ENCODE measurements at places on chromosomes 4 and X.

DNA sequence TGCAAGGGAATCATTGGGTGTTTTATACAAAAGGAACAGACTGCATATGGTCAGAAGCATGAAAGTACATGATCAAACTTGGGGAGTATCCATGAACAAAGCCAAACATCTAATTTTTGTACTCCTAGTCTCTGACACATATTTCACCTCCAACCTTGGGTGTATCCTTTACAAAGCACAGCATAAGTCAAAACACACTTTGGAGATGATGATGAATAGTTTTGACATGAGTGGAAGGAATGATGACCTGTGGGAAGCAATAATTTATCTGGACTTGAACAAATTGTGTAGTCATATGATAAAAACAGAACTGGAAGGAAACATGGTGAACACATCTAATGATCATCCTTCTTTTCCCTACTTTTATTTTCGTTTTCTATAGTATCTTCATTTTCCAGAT is 108.7 kb upstream of the PLS3 start:
- no peak for DNase-seq

DNA sequence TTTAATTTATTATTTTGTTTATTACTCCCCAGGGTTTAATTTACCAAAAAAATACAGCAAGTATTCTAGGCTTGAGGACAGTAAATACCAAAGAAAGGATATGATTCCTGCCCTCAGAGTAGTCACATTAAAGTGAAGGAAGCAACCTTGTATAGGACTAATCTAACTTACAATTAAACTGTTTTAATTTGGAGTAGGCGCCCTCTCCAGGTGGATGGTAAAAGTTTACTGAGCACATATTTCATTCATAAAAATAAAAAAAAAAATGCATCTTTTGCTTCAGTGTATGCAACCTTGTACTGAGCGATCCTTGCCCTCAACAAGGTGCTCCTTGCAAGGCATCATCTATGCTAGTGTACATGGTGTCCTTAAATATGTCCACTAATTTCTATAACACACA is 72.0 kb upstream of the MAGEB16 start:
- DNase-seq = no peak

DNA sequence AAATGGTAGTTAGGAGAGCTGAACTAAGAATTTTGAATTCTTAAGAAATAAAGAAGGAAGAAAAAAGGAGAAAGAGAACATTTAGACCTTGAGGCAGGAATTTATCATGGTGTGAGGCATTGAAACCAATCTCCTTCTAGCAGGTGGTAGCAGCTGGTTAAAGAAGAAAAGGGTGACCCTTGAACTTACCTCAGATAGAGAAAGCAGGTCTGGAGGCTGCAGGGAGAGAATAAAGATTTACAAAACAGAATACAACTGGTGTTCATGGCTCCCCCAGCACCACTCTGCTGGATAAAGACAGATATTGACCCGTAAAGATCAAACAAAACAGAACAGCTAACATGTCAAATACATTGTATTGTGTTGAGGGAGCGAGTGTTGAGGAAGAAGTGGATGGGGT is 56.0 kb downstream of the NCAPG start:
- no peak for DNase-seq

- no peak for DNase-seq
Measured at GRCh38 chr4:83875437-83875836, 339.5 kb downstream of the GPAT3 start.
